ENCODE measurements at places on chromosomes 6 and 20.

DNA sequence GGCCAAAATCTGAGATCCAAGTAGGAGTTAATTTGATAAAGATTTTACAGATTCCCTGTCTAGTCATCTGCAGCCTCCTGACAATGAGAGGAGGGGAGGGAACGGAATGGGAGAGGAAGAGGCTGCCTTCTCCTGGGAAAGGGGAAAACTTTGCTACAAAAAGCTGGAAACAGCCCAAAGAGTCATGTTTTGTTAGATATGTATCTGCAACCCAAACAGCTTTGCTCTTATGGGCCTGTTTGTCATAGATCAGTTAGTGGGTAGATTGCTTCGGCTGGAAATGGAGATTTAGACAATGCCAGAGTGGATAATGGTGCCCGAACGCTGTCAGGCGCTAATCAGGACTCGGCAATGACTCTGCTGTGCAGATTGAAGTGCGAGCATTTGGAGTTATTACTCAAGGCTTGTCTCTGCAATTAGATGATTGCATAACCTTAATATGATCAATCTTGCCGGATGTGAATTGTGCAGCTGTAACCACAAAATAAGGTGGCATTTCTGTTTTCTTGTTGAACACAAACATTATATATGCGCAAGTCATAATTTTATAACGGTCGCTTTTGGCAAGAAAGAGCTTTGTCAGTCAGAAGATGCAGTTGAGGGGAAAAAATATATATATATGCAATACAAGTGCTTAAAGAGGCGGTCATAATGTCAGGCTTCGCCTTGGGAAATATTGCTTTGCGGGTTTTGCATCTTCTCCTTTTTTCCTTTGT, 92.4 kb upstream of the MAFB start:
- no peak overlapping the region for H3K4me3 ChIP-seq
- no peaks in the 10 kb centered on the region for H3K36me3 ChIP-seq
- H3K4me1 ChIP-seq = no peaks in the 10 kb centered on the region

- DNase-seq = no peak
- no peaks in the 10 kb centered on the region for H3K27me3 ChIP-seq
- H3K4me1 ChIP-seq = no peaks in the 10 kb centered on the region
- H3K36me3 ChIP-seq = peaks cover 13% of the 10 kb centered on the region
These were observed 15.8 kb upstream of the MAP7 start for GRCh38 chr6:136566007-136566487.

DNA sequence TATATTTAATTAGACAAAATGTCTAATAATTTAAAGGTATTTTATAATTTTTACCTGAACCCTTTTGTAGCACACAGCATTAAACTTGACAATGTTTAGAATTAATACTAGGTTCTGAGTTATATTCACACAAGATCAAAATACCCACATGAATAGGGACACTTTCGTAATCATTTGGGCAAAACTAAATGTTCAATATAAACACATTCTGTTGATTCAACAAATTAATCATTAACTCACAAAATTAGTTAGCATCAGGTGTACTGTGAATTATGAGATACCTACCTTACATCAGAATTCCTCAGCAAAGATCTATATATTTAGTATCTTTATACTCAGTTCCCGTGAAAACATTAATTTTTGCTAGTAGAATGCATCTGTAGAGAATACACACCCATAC, 481.5 kb upstream of the MANEA start:
- no peak overlapping the region for H3K4me3 ChIP-seq
- H3K27ac ChIP-seq = no peak overlapping the region

GRCh38 chr6:211871-212497, 80.3 kb upstream of the DUSP22 start:
- H3K4me1 ChIP-seq = no peaks in the 10 kb centered on the region
- H3K27me3 ChIP-seq = no peaks in the 10 kb centered on the region
- no peaks in the 10 kb centered on the region for H3K36me3 ChIP-seq

- H3K4me3 ChIP-seq = no peak overlapping the region
- no peak for DNase-seq
- H3K27ac ChIP-seq = no peak overlapping the region
- H3K4me1 ChIP-seq = peaks cover 11% of the 10 kb centered on the region
- no peaks in the 10 kb centered on the region for H3K36me3 ChIP-seq
- H3K27me3 ChIP-seq = no peaks in the 10 kb centered on the region
These were observed 8.6 kb upstream of the ZBTB46 start for GRCh38 chr20:63839620-63840019.

- no peaks in the 10 kb centered on the region for H3K36me3 ChIP-seq
- no peak for DNase-seq
- H3K27ac ChIP-seq = no peak overlapping the region
- H3K27me3 ChIP-seq = no peaks in the 10 kb centered on the region
- H3K4me1 ChIP-seq = no peaks in the 10 kb centered on the region
These were observed 267.7 kb upstream of the RNF24 start for GRCh38 chr20:4283016-4283415.

- H3K36me3 ChIP-seq = no peaks in the 10 kb centered on the region
- H3K4me3 ChIP-seq = peak overlapping the region; percentile 41
- no peak for DNase-seq
- H3K27ac ChIP-seq = peak overlapping the region; percentile 43
- H3K4me1 ChIP-seq = no peaks in the 10 kb centered on the region
- no peaks in the 10 kb centered on the region for H3K27me3 ChIP-seq
These were observed 124.6 kb upstream of the BTN3A2 start for GRCh38 chr6:26240157-26241032.

- peak overlapping the region; percentile 54 for H3K27ac ChIP-seq
- H3K36me3 ChIP-seq = no peaks in the 10 kb centered on the region
- no peaks in the 10 kb centered on the region for H3K27me3 ChIP-seq
- no peak for DNase-seq
- H3K4me3 ChIP-seq = no peak overlapping the region
- H3K4me1 ChIP-seq = peaks cover 47% of the 10 kb centered on the region
These were observed 38.4 kb upstream of the ARHGAP18 start for GRCh38 chr6:129748212-129748900.

DNA sequence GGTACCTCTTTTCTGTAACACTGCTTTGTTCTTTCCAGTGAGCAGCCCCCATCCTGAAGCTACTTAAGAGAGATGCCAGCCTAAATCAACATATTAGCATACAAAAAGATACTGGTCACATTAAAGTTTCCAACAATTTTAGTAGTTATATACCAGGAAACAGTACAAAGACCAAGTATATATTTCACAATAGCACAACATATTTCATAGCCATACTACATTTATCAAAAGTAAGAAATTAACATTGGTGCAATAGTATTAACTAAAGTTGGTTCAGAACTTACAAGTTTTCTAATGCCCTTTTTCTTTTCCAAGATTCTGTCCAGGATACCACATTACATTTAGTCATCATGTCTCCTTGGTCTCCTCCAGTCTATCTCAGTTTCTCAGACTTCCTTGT, 641.0 kb upstream of the GJE1 start:
- no peak overlapping the region for H3K4me3 ChIP-seq
- H3K27me3 ChIP-seq = no peaks in the 10 kb centered on the region
- no peak overlapping the region for H3K27ac ChIP-seq
- H3K36me3 ChIP-seq = no peaks in the 10 kb centered on the region
- H3K4me1 ChIP-seq = no peaks in the 10 kb centered on the region

DNA sequence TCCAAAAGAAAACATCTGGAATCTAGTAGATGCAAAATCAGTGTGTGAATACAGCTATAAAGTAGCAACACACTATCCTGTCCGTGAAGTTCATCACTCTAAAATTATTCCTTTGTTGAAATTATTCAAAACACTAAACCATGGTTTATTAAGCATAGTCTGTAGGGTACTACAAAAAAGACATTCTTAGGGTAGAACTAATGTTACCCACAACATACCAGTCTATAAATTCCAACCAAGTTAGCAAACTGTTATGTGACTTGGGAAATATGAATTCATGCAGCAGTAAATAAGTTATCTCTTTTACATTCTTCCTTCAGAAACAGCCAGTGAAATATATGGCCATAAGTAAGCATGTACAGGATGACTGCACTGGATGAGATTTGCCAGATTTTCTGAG, 580.3 kb upstream of the ADGRB3 start:
- H3K4me3 ChIP-seq = no peak overlapping the region
- H3K27ac ChIP-seq = no peak overlapping the region
- no peak for DNase-seq

- no peaks in the 10 kb centered on the region for H3K36me3 ChIP-seq
- no peak for DNase-seq
- no peaks in the 10 kb centered on the region for H3K27me3 ChIP-seq
- no peak overlapping the region for H3K27ac ChIP-seq
These were observed 219.8 kb upstream of the STXBP5 start for GRCh38 chr6:146984251-146984924.

DNA sequence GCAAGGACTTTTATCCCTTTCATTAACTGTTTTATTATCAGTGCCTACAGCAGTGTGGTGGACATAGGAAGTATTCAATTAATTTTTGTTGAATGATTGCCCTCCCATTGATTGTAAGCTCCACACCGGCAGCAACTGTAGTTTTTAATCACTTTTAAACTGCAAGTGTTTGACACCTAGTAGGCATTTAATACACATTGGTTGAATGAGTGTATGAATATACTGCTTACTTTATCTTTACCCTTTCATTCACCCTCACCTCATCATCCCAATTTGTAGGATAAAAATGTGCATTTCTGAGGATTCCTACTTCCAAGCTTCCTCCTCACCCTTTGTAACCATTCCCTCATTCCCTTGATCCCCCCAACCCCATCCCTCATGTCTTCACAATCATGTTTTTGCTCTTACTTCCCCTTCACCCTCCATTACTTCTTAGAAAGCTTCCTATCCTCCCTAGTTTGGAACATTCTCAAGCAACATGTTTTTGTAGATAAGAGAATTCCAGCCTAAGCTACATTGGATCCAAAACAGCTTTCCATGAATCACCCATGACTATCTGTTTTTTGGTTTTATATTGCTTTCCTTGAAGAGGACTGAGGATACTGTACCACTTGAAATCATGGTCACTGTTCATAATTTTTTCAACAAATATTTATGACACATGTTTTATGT, 955 bp upstream of the SLC26A8 start:
- no peak overlapping the region for H3K27ac ChIP-seq
- no peak overlapping the region for H3K4me3 ChIP-seq
- H3K36me3 ChIP-seq = no peaks in the 10 kb centered on the region
- peaks cover 15% of the 10 kb centered on the region for H3K4me1 ChIP-seq
- no peaks in the 10 kb centered on the region for H3K27me3 ChIP-seq
- DNase-seq = no peak

DNA sequence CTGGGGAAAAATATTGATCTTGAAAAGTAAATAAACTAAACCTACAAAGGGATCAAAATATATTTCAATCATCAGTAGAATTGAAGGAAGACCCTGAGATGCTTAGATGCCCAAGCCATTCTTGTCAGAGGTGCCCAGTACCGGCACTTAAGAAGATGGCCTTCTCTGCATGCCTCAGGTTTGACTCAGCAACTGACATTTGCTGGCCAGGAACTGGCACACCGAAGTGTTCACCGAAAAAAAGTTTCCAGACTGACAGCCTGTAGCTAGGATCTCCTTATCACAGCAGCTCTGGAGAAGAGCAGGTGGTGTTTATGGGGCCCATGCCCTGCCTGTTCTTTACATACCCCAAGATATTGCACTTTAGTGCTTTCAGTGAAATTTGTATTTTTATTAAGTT, 203.2 kb downstream of the MOXD1 start:
- H3K27me3 ChIP-seq = no peaks in the 10 kb centered on the region
- no peak overlapping the region for H3K4me3 ChIP-seq

DNA sequence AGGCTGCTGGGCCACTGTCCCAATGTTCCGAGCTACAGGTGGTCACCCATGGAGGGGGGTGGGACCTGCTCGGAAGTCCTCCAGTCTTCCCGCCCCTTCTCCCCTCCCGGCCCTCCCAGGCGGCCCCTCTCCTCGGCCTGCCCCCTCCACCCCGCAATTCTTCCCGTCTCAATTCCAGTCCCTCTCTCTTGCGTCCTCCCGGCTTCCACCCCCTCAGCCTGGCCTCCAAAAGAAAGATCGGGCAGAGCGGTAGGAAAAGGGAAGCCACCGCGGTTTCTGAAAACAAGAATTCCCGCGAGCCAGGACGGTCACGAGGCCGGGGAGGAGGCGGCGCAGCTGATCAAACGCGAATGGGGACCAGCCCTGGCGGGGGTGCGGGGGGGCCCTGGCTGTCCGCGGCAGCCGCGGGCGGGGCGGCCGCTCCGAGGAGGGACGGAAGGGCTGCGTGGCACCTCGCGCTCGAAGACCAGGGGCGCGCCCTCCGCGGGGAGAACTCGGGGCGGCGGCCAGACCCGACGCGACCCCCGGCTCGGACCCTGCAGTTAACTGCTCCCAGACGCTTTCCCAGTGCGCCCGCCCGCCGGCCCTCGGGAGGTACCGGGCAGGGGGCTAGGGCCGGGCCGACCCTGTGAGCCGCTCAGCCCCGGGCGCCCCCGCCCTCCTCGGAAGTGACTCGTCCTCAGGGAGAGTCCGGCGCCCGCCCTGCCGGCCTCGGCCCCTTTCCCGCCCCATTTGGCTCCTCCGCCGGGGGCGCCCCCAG, 1.0 kb downstream of the PXDC1 start:
- H3K36me3 ChIP-seq = no peaks in the 10 kb centered on the region
- no peaks in the 10 kb centered on the region for H3K27me3 ChIP-seq
- DNase-seq = no peak
- H3K4me1 ChIP-seq = peaks cover 44% of the 10 kb centered on the region

DNA sequence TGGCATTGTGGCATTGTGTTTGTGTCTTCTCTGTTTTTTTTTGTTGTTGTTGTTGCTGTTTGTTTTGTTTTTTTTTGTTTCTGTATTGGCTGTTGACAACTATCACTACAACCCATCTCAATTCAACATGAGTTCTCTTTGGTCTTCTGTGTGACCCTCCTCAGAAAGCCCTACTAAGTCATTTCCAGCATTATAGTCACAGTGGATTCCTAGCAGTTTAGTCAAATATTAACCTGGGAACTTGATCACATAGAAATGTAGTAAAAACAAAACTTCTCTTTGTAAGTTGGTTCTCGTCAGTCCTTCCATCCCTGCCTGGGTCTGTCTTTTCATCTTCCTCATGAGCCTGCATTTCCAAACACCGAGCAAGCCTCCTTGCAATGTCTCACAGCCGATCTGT, 16.8 kb downstream of the SLC17A2 start:
- no peak for DNase-seq
- no peaks in the 10 kb centered on the region for H3K27me3 ChIP-seq
- H3K27ac ChIP-seq = no peak overlapping the region
- no peaks in the 10 kb centered on the region for H3K4me1 ChIP-seq
- H3K4me3 ChIP-seq = no peak overlapping the region

DNA sequence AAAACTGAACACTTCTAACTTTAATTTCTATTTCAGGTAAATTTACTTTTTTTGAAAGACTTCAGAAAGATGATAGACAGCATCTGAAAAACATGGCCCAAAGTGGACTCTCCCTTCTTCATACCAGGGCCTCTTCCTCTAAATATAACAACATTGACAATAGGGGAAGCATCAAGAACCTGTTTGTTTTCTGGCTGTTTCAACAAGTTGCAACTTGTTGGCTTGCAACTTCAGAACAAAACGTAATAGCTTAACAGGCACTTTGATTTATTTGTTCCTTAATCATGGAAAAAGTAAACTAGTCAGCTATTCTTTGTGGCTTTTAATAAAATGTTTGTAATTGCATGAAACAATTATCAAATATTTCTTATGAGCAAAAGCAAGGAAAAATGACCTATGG, 34.3 kb downstream of the RGS17 start:
- H3K4me1 ChIP-seq = no peaks in the 10 kb centered on the region
- H3K27ac ChIP-seq = no peak overlapping the region
- H3K27me3 ChIP-seq = no peaks in the 10 kb centered on the region
- DNase-seq = no peak

GRCh38 chr6:39312912-39313525, 1.2 kb downstream of the KCNK17 start:
- H3K4me1 ChIP-seq = peaks cover 18% of the 10 kb centered on the region
- H3K4me3 ChIP-seq = peak overlapping the region; percentile 19
- no peaks in the 10 kb centered on the region for H3K36me3 ChIP-seq

Measured in vagina (tissue), 2 donors.